ENCODE measurements at places on chromosomes 4 and X. TPM values are rescaled to one million over a fixed set of nuclear protein-coding genes. Genes with fewer than 3 reads are reported as not detected.

DNA sequence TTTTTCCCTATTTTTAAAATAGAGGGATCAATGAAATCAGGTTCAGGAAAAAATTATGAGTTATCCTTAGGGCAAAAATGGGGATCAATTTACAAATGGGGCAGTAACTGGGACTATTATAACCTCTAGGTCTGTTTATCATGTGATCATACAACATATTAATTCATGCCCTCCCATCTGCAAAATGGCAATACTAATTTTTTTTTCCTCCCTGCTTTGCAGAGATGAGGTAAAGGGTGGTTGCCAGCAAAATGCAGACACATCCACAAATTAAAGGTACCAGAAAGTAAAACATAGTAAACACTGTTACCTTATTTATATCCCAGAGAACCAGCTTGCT, 467 bp downstream of the HSD17B11 start:
- DNase-seq: no peak

DNA sequence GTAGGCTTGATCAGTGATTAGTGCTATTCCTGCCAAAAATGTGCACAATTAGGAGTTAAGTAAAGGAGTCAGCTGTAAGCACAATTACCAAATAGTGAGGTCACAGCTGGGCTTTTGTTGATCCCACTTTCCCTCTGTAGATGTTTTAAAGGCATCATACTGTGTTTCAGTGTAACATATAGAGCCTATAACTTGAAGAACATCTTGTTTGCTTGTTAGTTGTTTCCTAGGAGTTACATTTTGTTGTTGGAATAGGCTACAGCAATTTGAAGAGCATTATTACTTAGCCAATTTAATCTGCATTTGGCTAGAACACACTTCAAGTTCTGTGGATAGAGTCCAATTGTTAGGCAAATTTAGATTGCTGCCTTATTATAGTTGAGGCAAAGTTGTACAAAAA, 210.7 kb upstream of the MAD2L1 start:
- DNase-seq: no peak

- peak; percentile 75 for DNase-seq
Observed at GRCh38 chrX:69503782-69504625, at the start of gene NALF2. Gene NALF2, plus strand, starts transcription at chrX:69504326. Its CDS starts 957 bp downstream, at chrX:69505283.

Gene PDS5A
- 83.7 TPM for total RNA-seq

DNA sequence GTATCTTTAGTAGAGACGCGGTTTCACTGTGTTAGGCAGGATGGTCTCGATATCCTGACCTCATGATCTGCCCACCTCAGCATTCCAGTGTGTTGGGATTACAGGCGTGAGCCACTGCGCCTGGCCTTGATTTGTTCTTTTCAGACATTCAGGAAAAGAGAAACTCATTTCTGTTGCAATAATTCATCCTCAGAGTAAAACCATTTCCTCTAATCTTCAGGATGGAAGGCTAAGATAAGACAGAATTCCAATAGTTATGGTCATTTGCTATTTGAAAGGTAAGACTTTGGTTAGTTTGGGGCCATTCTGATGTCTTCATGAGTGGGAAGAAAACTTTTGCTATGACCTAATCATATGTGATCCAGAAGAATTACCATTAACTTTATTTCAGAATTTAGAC, 83.0 kb downstream of the LRP2BP start:
- no peak for DNase-seq

DNA sequence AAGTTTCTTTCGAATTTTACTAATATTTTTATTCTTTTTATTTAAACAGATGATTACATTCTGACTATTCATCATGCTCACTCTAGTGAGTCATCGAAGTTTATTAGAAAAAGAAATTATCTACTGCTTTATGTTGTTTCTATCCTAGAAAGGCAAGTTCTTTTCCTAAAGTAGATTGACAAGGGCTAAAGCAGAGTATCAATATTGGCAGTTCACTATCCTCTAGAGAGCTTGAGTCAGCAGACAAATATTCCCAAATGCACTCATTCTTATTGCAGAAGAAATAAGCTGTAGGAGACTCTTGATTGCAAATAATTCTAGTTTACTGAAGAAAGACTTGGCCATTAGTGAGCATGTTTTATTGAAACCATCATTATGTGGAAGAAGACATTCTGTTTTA, 911.8 kb downstream of the CENPC start:
- no peak for DNase-seq

GRCh38 chr4:187304133-187304532, 580.5 kb upstream of the FAT1 start:
- no peak for DNase-seq

DNA sequence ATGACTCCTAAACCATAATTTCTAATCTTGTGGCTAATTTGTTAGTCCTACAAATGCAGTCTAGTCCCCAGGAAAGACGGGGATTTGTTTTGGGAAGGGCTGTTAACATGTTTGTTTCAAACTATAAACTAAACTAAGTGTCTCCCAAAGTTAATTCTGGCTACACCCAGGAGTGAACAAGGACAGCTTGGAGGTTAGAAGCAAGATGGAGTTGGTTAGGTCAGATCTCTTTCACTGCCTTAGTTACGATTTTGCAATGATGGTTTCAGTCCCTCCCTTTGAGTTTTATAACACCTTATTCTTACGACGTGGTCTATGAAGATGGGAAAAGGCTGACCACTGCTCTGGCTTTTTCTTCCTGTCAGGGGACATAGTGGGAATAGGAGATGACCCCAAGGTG, 27.0 kb upstream of the IL2 start:
- no peak for DNase-seq

Gene DACH2
- not detected for total RNA-seq

- no peak for DNase-seq
Observed at GRCh38 chr4:152478461-152479237, 57.2 kb downstream of the FBXW7 start.

- DNase-seq: no peak
Observed at GRCh38 chr4:74418063-74418670, 26.8 kb upstream of the AREG start.

Gene TNMD
- not detected for total RNA-seq

- DNase-seq: no peak
Observed at GRCh38 chr4:56301997-56302496, 85.2 kb downstream of the AASDH start.

DNA sequence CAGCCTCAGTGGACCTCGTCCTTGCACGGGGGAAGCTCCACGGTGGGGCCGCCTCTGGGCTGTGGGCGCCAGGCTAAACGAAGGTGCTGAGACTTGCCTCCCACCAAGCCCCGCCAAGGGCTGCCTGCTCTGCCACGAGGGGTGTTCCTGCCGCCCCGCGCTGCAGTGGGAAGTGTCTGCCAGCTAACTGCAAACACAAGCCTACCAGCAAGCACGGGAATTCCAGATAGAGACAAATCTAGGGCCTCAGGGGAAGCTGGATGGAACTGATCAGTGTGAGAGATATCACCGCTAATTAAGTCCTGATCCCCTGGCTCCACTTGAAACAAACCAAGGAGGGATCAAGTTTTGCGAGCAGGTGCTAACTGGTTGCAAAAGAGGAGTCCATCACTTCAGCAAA, 181.6 kb upstream of the LEF1 start:
- DNase-seq: no peak

Gene PHKA1
- 4.2 TPM for total RNA-seq

GRCh38 chrX:69151866-69152284, 13.4 kb downstream of the PJA1 start:
- DNase-seq: no peak

DNA sequence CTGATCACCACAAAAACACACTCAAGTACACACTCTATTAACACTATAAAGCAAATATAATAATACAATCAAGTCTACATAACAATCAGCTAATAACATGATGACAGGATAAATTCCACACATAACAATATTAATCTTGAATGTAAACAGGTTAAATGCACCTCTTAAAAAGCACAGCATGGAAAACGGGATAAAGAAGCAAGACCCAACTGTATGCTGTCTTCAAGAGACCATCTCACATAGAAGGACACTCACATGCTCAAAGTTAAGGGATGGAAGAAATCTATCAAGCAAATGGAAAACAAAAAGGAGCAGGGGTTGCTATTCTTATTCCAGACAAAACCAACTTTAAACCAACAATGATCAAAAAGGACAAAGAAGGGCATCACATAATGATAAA, 28.1 kb downstream of the CBR4 start:
- DNase-seq: no peak

DNA sequence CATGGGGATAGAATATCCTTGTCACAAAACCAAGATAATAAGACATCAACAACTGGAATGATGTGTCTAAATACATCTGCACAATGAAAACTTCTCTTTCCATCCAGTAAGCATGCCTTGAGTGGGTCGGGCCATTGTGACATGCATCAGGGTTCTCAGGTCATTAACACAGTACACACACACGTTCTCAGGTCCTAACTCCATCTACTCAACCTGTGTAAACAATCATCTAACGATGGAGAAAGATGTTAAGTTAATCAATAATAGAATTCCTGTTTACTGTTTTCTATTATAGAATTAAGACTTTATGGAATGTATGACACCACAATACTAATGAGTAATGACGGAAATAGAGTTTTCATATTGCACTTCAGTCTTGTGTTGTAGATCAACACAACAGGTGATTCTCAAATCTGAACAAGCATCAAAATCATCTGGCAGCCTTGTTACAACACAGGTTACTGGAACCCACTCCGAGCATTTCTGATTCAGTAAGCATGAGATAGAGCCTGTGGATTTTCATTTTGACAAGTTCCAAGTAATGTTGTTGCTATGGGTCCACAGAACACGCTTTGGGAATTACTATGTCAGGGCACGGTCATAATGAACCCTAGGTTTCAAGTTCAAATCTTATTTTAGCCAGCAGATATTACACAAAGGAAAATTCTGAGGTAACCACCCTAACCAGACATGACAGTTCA, 315.8 kb upstream of the TEX13C start:
- no peak for DNase-seq

Gene ANXA5
- 382 TPM for total RNA-seq

Gene SPANXN2
- not detected for total RNA-seq

Gene POU3F4
- total RNA-seq: not detected

- no peak for DNase-seq
Observed at GRCh38 chr4:15354371-15355297, 73.2 kb upstream of the C1QTNF7 start.

- DNase-seq: no peak
Observed at GRCh38 chr4:177356206-177356605, 46.5 kb downstream of the NEIL3 start.

- DNase-seq: peak; percentile 64
Observed at GRCh38 chrX:70033348-70034051, 16.2 kb downstream of the AWAT2 start.

- peak; percentile 31 for DNase-seq
Observed at GRCh38 chrX:37603938-37604409, 32.5 kb downstream of the LANCL3 start.

GRCh38 chrX:24271262-24271661, 42.6 kb downstream of the SUPT20HL2 start:
- DNase-seq: no peak

Gene UGT2B10
- total RNA-seq: not detected

DNA sequence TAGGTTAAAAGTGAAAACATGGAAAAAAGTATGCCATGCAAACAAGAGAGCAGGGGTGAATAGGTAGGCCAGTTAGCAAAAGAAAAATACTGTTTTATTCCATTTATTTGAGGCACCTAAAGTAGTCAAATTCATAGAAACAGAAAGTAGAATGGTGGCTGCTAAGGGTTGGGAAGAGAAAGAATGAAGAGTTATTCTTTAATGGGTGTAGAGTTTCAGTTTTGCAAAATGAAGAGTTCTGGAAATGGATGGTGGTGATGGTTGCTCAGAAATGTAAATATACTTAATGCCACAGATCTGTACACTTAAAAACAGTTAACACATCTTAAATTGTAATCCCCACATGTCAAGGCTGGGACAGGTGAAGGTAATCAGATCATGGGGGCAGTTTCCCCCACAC, 29.7 kb downstream of the PARM1 start:
- DNase-seq: no peak

Gene LRCH2
- 7.1 TPM for total RNA-seq

Gene BEX2
- total RNA-seq: 16.9 TPM

DNA sequence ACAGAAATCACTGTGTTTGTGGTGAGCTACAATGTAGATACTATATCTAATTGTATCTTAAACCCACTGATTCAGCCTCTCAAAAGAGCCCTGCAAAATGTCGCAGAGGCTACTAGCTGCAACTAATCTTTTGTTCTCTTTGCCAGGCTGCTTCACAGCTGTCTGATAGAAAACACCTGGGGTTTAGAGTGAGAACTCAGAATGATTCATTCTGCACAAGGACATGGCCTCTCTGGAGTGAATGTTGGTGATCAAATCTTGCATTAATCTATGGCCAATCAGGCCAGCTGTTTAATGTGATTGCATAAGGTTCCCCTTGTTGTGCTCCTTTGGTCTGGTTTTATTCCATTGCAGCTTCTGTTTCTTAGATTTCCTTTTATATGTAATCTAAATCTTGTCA, 100.3 kb downstream of the EMCN start:
- DNase-seq: no peak

DNA sequence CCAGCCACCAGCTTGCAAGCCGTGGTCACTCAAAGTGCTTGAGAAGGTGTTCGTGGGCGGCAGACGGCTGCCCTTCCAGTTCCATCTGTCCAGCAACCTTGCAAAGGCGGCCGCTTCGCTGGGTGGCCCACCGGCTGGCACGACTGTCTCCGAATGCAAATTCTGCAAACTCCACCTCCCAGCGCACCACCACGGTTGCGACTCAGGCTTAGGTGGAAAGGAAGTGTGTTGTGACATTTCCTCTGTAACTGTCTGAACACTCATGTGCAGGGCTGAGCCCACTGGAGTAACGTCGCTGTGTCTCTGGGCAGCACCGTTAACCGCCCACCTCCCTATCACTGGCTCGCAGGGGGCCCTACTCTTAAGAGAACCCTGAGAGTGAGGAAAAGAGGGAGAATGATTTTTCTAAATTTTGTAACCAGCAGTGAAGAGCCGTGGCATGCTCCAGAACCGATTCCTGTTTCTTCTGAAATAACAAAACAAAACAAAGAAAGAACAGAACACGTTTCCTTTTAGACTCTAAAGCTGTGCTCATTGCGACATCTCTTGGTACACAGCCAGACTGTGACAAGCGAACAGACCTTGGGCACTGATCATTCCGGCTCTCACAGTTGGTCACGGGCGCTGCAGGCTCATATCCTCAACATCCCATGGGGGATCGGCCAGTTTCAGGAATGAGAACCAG, at the start of gene P2RY8:
TSS of gene P2RY8 (minus strand) at position 155 of the 685 bp plus-strand sequence. CDS start 70,627 bp downstream, outside the sequence.
- peak; percentile 72 for DNase-seq

DNA sequence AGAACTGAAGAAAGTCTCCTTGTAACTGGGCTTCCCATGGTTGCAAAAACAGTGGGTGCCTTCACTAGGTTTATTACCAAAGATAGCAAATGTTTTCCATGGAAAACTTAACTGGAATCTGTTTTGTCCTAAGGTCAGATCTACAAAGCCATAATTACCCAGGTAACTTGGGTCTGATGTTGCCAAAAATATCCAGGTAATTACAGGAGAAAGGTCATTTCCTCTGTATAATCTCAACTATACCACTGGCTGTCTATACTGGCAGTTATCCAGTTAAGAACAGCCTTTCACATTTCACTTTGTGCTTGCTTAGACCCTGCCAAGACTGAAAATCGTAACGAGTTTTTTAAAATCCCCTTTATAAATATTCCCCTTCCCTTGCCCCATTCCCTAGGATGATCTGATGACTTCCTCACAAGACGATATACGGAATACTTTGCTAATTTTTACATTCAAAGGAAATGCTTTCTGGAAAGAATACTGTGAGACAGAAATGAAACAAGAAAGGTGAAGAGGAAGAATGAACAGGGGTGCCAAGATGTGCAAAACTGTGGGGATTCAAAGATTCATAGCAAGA, 105.5 kb downstream of the MAML3 start:
- no peak for DNase-seq
